HFFc6 (cell line): ENCODE measurements at places on chromosomes 4 and X.

DNA sequence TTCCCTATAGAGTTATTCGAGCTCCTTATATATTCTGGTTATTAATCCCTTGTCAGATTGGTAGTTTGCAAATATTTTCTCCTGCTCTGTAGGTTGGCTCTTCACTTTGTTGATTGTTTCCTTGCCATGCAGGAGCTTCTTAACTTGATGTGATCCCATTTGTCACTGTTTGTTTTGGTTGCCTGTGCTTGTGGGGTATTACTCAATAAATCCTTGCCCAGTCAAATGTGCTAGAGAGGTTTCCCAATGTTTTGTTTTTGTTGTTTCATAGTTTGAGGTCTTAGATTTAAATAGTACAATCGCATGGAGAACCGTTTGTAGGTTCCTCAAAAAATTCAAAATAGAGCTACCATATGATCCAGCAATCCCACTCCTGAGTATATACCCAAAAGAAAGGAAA is 2.3 kb upstream of the SYTL5 start:
- DNase-seq = no peak

DNA sequence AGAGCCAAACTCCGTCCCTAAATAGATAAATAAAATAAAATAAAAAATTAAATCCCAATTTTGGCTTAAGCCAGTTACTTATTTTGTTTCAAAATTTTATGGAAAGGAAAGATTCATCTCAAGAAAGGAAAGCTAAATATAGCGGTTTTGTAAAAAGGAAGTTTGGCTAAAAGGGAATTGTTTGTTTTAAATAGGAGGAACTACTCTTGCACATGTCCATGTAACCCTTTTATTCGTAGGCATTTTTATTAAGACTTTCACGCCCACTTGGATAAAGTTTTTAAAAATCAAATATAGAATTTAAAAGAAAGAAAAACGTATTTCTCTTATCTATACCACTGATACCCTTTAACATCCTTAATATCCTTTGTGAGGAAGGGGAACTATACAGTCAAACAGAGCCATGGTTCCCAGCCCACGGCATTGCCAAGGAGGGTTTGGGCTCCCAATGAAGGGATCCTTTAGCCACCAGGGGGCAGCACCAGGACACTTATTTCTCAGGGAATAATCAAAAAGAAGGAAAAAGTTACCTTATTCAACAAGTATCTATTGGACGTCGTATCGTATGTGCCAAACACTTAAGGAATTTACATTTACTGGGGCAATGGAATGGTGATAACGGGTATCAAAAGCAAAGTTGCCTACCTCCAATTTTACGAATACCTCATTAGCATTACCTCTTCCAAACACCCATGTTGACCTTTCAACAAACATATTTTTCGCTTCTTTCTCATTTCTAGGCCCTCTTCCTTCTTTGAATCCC is 27.7 kb downstream of the CDKN2AIP start:
- DNase-seq = peak; percentile 63

- no peak for DNase-seq
Measured at GRCh38 chr4:3825530-3825929, 59.3 kb downstream of the ADRA2C start.

DNA sequence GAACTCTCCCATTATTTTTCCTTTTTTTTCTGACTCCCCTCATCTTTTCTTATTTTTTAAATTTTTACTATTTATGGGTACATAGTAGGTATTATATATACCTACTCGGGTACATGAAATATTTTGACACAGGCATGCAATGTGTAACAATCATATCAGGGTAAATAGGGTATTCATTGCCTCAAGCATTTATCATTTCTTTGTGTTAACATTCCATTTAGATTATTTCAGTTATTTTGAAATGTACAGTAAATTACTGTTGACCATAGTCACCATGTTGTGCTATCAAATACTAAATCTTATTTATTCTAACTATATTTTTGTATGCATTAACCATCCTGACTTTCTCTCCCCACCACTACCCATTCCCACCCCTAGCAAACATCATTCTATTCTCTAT is 33.8 kb upstream of the SLIT2 start:
- no peak for DNase-seq

DNA sequence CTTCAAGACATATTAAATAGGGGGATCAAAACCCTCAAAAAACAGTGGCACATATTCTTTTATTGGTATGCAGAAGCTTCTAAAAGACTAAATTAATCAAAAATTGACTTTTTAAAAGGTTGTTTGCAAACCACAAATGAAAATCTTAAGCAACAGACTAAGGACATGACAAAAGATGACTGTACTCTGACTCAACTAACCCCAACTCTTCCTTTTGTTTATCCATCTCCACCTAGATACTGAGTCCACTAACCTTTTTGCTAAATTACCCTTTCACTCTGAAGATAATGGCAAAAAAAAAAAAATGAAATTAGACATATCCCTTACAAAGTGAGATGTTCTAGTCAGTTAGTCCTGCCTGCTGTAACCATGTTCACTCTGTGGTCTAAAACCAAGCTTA is 91.6 kb upstream of the NLRP2B start:
- no peak for DNase-seq

DNA sequence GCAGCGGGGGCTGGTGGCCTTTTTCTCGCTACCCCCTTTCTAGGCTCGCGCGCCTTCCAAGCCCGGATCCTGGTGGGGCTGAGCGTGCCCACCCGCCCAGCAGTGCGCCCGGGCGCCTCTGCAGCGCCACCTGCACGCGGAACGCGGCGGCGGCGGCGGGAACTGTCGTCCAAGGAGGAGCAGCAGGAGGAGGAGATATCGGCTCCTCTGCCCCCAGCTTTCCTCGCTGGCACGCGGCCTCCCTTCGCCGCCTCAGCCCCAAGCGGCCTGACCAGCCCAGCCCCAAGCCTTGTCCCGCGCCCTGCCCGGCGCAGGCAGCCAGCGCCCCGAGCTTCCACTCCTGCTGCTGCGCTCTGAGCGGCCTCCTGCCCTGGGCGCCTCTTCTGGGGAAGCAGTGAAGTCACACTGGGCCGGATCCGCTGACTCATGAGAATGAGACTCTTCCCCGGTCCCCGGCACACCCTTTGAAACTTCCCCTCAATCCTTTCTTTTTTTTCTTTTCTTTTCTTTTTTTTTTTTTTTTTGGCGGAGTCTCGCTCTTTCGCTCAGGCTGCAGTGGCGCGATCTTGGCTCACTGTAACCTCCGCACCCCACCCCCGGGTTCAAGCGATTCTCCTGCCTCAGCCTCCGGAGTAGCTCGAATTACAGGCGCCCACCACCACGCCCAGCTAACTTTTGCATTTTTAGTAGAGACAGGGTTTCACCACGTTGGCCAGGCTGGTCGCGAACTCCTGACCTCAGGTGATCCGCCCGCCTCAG is 10.6 kb upstream of the ELF4 start:
- peak; percentile 70 for DNase-seq

- DNase-seq = no peak
Measured at GRCh38 chr4:7716010-7716721, 223.5 kb downstream of the AFAP1 start.

GRCh38 chr4:106186201-106186600 is 129.8 kb downstream of the TBCK start:
- DNase-seq = no peak

- no peak for DNase-seq
Measured at GRCh38 chrX:7347465-7347864, 199.5 kb upstream of the PUDP start.

- no peak for DNase-seq
Measured at GRCh38 chr4:25096251-25096980, 63.8 kb downstream of the SEPSECS start.

GRCh38 chrX:12471061-12471460 is 320.2 kb upstream of the PRPS2 start:
- DNase-seq = no peak

DNA sequence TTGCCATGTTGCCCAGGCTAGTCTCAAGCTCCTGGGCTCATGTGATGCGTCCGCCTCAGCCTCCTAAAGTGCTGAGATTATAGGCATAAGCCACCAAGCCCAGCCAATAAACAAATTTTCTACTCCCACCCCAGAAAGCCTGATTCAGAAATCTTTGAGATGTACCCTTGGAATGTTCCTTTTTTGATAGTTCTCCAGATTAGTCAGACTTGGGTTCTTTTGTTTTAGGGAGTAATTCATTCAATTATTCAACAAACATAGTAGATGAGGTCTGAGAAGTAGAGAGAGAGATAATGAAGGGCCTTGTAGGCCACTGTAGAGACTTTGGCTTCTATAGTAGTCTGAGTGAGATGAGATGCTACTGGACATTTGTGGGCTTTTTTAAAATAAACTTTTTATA is 27.8 kb downstream of the RP2 start:
- DNase-seq = no peak

- peak; percentile 65 for DNase-seq
Measured at GRCh38 chr4:106816496-106816895, 219.6 kb downstream of the DKK2 start.

GRCh38 chrX:94850811-94851210 is 1176.8 kb downstream of the FAM133A start:
- DNase-seq = no peak

DNA sequence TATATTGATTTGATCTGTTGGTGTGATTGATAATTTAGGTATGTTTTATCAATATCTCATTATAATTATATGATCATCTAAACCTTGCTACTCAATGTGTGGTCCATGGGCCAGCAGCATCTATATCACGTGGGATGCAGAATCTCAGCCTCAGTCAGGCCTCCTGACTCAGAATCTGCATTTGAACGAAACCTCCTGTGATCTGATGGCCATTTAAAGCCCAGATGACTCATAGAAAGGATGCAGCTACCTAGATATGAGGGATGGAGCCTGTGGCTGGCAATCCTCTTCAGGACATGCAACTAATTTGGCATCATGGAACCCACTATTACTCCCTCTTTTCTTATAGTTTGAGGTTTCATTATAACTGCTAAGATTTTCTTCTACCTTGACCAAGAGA is 11.3 kb upstream of the CHRNA9 start:
- no peak for DNase-seq

GRCh38 chrX:131816551-131817136 is 206.5 kb upstream of the STK26 start:
- peak; percentile 4 for DNase-seq

- DNase-seq = peak; percentile 61
Measured at GRCh38 chr4:76430519-76431388, 4.3 kb upstream of the SHROOM3 start.

- DNase-seq = peak; percentile 24
Measured at GRCh38 chr4:109429545-109429944, 4.1 kb upstream of the SEC24B start.

GRCh38 chr4:154304679-154305078 is 186.9 kb downstream of the DCHS2 start:
- no peak for DNase-seq

DNA sequence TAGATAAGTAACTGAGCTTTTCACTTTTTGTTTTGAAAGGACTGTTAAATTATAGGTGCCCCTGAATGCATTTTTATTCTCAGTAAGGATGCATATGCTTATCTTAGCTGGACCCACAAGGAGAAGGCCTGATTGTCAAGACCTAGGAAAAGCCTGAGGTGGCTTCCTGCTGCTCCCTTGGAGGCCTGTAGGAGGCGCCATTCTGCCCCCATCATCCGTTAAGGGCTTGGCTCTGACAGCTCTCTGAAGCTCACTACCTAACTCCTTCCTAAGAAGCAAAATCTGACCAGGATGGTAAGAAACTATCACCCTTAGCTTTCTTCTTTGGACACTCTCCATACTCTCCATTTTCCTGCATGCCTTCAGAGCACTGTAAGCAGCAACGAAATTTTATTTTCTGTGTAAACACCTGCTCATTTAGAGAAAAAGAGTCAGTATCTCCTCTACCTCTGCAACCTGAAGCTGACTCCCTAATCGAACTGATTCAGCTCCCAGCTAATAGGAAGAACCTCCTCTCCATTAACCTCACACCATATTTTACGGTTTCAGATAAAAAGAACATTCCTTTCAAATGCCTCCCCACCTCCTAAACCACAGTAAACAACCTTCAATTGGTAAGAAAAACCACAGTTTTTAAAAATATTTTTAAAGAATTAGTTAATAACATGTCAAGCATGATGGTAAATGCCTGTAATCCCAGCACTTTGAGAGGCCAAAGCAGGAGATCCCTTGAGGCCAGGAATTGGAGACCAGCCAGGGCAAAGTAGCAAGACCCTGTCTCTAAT is 73.4 kb upstream of the EDNRA start:
- DNase-seq = no peak

GRCh38 chrX:16444353-16444752 is 205.6 kb upstream of the S100G start:
- DNase-seq = peak; percentile 69

DNA sequence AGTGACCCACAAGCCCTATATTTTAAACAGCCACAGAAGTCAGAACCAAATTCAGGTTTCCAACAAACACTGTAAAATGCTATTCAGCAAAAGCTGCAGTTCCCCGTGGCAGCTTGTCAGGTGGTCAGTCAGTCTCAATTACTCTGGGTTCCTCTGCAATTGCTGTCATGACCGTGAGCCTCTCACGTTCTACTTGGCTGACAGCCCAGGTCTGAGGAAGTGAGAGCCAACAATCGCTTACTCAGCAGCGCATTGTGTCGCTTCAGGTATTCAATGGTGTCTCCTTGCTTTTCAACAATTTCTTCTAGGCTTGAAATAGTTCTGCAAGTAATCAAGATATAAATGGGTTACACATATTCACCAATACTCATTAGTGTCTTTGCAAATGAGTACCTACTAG is 25.8 kb downstream of the TRIM75 start:
- no peak for DNase-seq
